ENCODE measurements at places on chromosomes 11 and 22.

DNA sequence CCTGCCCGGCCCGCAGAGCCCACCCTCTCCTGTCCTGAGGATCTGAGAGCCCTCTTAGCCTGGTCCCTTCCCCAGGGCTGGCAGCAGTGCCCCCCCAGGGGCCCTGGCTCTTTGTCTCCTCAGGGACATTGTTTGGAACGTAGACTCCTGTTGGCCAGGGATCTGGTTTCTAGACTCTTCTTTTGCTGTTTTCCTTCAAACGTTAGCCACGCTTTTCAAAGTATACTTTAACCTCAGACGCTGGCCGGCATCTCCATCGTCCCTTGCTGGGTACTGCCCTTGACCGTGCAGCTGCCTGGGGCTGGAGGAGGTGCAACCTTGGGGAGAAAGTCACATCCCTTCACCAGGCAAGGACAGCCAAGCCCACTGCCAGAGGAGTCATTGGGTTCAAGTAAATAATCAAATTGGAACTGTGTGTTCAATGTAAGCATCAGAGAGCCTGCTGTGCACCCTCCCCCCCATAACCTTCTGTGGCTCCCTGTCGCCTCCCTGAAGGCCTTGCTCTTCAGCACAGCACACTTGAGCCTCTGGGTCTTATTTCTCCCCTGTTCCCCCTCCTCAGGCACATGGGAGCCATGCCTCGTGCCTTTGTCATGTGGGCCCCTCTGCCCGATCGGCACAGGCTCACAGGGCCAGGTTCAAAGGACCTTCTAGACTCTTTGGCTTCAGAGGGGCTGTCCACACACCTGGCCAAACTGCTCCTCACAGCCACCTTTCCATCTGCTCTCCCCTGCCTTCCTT, 21.8 kb upstream of the WNT7B start:
- no peak for DNase-seq

DNA sequence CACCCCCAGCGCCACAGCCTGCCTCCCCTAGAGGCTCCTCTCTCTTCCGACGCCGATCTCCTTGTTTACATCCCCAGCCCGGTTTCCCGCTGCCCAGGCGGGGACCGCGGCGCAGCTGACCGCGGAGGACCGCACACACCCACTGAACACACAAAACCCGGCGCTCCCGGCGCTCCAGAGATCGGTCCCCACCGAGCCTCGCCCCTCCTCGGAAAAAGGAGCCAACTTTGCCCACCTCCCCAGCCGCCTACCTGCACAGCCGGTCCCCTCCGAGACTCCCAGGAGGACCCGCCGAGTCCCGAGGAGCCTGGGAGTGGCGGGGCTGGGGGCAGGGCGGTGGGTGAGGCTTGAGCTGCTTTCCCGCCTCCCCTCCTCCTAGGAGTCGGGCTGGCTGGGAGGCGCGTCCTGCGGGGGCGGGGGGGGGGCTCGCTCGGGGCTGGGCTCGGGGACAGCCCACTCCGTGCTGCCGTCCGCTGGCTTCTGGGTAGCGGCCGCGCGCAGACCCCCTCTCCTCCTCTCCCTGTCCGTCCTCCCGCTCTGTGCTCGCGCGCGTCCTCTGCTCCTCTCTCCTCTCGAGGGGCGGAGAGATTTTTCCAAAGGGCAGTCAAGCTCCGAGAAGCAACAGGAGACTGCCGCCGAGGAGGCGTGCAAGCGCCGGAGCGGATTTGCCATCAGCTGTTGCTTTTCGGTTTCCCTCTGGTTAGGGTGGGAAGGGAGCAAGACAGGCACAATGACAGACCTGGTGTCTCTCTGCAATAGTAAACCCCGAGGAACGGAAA, at the start of gene FXYD6:
Gene FXYD6, minus strand, starts transcription at position 318 of the 779 bp plus-strand sequence. CDS start 33,882 bp downstream, outside the sequence.
- DNase-seq, result no peak

DNA sequence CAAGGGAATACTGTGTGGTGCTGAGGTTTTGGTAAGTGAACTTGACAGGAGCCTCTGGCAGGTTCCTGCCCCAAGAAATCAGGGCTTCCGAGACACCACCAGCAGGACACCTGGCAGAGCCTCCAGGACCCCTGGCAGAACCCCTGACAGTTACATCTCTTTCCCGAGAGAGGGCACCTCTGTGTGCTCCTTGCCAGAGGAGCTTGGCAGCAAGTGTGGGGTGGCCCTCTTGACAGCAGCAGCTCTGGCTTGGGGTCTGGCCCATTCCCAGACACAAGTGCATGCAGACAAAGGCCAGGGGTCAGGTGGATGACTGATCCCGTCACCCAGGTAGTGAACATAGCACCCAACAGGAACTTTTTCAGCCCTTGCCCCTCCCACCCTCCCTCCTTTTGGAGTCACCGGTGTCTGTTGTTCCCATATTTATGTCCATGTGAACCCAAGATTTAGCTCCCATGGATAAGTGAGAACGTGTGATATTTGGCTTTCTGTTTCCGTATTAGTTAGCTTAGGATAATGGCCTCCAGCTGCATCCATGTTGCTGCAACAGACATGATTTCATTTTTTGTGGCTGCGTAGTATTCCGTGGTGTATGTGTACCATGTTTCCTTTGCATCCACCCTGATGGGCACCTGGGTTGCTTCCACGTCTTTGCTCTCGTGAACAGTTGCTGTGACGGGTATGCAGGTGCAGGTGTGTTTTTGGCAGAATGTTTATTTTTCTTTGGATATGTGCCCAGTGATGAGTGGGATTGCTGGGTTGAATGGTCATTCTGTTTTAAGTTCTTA, 21.2 kb upstream of the OSBPL5 start:
- no peak for DNase-seq

DNA sequence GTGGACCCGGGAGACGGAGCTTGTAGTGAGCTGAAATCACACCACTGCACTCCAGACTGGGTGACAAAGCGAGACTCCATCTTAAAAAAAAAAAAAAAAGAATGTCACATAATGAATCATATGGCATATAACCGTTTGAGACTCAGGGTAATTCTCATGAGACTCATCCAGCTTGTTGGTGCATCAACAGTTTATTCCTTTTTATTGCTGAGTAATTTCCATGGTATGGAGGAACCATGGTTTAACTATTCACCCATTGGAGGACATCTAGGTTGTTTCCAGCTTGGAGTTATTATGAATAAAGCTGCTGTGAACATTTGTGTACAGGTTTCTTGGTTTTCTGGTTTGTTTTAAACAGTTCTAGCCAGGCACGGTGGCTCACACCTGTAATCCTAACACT, 25.3 kb downstream of the PPARA start:
- DNase-seq, result no peak

DNA sequence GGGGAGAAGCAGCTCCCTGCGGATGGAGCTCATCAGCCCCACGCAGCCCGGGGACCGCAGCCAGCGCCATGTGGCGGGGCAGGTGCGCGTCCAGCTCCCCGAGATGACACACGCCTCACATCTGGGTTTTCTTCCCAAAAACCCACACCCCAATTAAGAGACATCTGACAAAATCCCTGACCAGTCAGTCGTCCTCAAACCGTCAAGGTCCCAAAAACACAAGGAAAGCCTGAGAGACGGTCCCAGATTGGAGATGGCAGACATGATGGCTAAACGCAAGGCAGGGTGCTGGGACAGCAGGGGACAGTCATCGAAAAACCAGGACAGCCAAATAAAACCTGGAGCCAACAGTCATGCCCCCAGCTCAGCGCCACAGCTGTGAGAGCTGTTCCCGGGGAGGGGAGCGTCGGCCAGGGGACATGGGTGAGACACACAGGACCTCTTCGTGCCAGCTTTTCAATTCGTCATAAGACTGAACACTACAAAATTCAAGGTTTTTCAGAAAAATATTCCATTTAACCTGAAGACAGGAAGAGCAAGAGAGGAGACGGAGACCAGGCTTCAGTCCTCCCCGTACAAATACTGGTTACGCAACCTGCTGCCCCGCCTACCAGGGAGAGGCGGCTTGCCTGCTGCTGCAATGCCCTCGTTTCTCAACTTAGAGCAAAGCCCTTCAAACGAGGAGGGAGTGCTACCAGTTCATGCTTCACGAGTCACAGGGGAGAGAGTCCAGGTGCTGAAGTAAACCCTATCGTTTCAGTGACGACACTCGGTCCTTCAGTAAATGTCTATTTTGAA, 10.5 kb downstream of the TOLLIP start:
- peak; percentile 55 for DNase-seq

GRCh38 chr11:102192349-102193066, 82.3 kb downstream of the YAP1 start:
- no peak for DNase-seq

DNA sequence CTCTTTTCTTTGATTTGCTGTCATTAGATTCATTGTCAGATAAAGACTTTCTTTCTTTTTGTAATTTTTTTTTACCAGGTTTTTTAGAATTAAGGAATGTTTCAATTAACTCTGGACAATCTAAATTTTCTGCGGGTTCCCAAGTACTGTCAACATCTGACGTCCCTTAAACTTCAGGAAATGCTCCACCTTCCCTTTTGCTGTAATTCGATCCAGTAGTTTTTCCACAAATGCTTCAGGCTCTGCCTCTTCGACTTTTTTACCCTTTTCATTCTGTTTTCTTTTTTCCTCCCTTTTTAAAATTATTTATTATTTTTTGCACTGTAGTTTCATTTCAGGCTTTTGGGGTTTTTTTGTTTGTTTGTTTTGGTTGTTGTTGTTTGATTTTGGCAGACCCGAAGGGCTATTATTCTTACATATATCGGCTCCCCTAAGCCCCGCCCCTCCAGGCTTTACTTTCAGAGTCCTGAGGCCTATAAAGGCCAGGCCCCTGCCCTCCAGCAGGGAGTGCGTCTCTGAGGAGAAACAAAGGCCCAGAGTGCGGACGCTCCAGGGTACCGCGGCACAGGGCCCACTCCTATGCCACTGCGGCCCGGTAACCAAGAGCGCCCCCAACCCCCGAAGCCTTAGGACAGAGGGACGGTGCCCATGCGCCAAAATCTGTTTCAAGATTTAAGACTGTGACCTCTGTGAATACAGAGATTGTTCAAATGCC, 116.4 kb downstream of the TYR start:
- DNase-seq, result no peak

DNA sequence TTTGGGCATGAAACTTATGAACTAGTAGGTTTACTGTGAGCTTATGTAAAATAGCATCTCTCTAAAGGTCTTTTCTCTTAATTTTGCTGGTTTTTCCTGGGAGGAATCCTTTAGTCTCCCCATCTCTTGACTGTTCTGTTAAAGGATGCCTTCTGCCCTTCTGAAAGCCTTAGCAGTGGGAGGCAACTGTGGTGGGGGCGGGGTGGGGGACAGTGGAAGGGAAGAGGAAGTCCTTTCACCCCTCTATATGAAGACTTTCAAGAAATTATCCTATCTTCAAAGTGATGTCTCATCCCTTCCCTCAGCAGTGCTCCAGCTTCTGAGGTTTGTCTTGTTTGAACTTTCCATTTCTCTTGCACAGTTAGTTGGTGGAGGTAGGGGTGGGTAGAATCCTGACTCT, 73.1 kb downstream of the ELP4 start:
- no peak for DNase-seq

DNA sequence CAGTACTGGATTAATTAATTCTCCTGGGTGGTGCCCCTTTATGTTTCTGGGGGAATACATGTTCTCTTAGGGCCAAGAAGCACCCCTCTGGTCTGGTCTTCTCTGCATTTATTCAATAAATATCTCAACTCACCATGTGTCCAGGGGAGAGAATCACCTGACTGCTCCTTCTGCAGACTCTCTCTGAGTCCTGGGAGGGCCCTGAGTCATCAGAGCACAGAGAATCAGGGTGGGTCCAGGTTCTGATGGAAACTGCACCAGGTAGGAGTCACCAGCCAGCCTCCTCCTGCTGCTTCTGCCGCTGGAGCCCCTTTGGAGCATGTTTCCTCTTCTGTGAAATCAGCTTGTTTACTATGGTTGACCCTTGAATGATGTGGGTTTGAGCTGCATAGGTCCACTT, 107.7 kb upstream of the PLET1 start:
- DNase-seq, result no peak

GRCh38 chr11:45725776-45726492, 60.5 kb upstream of the CHST1 start:
- DNase-seq, result no peak

DNA sequence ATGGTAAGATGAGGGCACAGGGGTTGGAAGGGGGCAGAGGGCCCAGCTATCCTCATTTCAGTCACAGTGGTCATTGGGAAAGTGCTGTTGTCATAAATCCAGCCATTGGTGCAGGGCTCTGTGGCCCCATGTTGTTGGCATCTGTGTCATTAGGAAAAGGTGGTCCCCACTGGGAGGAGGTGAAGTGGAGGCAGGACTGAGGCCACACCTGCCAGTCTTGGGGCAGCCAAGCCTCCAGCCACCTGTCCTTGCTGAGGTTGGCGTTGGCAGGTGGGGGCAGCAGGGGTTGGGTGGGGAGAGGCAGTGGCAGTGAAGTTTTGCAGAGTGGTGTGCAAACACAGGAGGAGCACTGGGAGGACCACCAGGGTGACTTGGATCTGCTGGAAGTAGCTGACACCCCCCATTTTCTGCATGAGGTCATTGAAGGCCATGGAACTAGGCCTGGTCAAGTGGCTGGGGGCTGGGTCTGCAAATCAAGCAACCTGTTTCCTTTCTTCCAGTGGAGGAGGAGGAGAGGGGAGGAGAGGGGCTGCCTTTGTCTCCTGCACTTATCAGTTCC, 25.3 kb downstream of the SLC22A6 start:
- no peak for DNase-seq

DNA sequence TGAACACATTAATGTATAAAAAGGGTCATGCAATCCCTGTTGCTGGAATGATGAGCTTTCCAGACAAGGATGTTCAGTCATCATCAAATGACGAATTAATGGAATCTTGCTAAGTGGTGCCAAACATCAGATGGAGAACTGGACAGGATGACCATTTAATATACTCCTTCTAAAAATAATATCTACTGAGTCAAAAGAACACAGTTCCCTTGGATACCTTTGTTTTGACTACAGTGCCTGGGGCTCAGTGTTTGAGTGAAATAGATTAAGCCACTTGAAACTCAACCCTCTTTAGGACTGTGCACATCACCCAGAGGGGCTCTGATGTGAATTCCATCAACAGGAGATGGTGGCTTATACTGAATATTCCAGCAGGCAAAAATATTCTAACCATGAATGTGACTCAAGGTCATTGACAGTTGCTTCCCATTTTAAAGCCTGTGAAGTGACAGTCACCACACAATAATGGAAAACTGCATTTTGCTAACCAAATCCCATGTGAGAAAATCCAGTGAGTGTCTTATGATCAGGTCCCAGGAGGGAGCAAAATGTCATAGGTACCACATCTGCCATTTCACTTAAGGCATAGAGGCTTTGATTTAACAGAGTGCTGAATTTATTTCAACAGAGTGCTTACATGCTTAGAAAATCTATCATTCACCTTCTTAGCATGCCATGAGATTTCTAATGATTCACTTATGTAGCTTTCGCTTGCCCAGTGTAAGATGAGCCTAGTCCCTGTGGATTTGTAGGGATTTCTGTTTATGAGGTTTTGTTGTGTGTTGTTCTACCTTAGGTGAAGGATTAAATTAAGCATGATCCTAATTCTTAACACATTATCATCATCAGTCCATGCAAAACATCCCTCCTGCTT, 41.3 kb upstream of the SLN start:
- no peak for DNase-seq

DNA sequence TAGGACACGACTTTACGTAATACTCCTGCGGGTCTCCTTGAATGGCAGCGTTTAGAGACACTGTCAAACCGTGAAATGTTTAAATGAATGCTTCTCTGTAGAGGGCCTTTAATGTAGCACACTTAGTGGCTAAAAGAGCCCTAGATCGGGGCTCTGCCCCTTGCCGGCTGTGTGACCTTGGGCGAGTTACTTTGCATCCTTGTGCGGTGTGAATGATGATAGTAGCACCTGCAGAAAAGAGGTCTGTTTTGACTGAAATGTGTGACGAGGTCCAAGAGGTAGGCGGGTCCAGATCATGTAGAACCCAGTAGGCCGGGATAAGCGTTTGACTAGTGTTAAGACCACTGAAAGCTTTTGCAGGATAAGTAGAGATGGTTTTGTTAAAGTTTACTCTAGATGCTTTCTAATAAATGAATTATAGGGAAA, 866 bp downstream of the MED17 start:
- no peak for DNase-seq

GRCh38 chr22:39732625-39733024, 160.9 kb downstream of the ENTHD1 start:
- DNase-seq, result no peak

Measured in NCI-H460 (cell line).